IPS-NIHi11 (cell line): ENCODE measurements at places on chromosomes 2 and 18.
A peak's percentile ranks its signal among the peaks of the same experiment; 100 is the strongest.

- DNase-seq: no peak
These were observed 21.2 kb upstream of the PMAIP1 start for GRCh38 chr18:59878644-59879043.

GRCh38 chr2:64846177-64846576 lies 143.0 kb upstream of the SLC1A4 start:
- DNase-seq: no peak

GRCh38 chr18:58893388-58894099 lies 28.9 kb downstream of the ZNF532 start:
- DNase-seq: no peak

DNA sequence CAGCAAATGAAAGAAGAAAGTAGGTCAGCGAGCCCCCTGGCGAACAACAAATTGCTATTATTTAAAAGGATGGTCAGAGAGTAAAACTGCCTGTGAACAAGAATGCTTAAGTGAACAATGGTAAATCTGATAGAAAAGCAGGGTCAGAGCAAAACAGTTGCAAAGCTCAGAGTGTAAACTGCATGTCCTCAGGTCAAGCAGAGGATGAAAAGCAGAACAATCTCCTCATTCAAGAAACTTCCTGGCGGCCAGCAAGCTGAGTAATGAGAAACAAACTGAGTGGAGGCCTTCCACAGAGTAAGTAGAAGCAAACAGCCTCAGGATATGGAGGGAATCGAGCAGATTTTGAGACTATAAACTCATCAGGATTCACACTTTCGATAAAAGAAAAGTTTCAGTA lies 117.9 kb downstream of the PPP1R1C start:
- no peak for DNase-seq

- DNase-seq: no peak
These were observed 310.4 kb downstream of the LRRTM1 start for GRCh38 chr2:79994161-79994560.

GRCh38 chr2:175552902-175553301 lies 371.4 kb upstream of the ATP5MC3 start:
- no peak for DNase-seq

GRCh38 chr18:79888016-79888415 lies 63.4 kb downstream of the SLC66A2 start:
- no peak for DNase-seq

DNA sequence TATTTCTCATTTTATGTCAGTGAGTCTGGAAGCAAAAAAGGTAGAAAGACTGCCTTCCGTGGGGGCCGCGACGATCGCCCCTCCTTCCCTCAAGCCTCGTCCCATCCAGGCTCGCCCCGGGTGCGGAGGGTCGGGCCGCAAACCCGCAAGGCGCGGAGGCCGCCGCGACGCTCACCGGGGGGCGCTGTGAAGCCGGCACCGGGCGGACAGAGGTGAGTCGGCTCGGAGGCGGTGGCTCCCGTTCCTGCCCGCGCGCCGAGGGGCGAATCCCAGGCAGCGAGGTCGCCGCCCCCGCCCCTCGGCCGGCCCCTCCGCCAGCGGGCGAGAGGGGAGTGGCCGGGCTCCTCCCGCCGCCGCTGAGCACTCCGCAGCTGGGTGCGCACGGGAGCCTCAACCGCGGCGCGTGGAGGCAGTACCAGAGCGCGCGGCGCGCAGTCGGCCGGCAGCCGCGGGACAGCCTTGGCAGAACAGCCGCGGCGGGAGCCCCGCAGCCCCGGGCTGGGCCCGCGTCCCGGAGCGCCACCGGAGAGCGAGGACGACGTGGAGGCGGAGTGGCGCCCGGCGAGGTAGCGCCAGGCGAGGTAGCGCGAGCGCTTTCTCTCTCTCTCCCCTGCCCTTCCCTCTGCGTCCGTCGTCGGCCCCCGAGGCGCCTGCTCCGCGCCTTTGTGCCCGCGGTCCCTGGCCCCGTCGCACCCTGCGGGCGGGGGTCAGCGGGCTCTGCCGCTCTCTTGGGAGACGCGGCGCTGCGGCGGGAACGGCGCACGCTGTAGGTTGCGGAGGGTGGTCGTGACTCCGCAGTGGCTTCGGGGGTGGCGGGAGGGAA lies at the start of gene MYO1B:
Gene MYO1B (plus strand): TSS at position 359 of the 823 bp plus-strand sequence. CDS start 31,492 bp downstream, outside the sequence.
- DNase-seq: peak; percentile 90

DNA sequence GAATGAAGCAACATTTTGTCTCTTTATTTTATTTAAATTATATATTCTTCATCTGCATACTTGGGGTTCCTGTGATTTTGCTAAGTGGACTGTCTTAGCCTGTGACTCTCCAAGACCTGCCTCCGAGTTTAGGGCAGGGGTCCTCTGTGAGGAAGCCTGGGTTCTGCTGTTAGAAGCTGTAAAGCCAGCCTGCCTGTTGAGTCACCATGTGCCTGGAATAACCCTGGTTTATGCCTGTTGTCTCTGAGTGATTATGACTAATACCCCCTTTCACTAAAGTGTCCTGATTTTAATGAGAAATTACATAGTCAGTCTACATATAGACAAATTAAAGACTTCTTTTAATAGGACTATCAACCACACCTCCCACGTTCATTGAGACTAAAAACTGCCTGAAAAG lies 369.1 kb downstream of the ZNF521 start:
- no peak for DNase-seq

GRCh38 chr2:100877555-100877954 lies 57.6 kb downstream of the NPAS2 start:
- no peak for DNase-seq

- DNase-seq: peak; percentile 47
These were observed 502.2 kb downstream of the NRXN1 start for GRCh38 chr2:50529600-50530218.

DNA sequence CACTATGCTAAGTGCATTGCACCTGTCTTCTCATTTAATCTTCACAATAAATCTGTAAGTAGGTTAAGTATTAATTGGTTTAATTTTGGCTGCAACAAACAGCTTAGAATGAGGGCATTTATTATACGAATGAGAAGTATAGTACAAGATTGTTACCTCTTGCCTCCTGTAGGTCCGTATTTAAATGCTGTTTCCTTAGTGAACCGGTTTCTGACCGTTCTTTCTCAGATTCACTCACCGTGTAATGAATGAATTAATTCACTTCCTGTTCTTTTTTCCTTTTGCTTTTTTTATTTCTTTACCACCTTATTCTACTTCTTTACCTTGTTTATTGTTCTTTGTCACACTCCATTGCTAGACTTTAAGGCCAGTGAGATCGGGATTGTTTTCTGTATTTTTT lies 153.8 kb upstream of the RASGRP3 start:
- no peak for DNase-seq

DNA sequence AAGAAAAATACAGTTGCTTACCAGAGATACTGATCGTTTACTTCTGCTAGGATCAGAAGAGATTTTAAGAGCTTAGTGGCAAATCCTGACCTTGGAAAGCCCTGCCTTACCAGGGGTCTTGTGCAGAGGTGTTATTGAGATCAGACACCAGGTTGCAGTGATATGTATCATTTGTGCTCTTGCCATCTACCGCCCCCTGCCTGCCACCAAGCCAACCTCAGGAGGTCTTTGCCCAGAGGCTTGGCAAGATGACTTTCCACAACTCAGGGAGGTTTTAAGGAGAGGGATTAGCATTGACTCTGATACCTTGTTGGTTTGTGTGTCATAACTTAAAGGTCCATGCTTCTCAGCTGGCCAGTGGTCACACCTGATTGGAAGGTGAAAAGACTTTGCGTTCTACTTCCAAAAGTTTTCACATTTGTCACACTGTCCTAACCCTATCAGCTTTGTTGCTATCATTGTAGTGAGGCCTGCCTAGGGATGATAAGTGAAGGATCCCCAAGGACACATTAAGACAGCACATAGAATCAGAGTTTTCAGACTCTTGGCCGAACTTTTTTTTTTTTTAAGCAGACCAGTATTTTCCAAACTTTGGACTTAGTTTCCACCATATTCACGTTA lies 46.2 kb upstream of the MGAT5 start:
- peak; percentile 69 for DNase-seq

GRCh38 chr2:42923580-42924417 lies 131.4 kb upstream of the HAAO start:
- no peak for DNase-seq

- DNase-seq: no peak
These were observed 46.5 kb downstream of the ZAP70 start for GRCh38 chr2:97759727-97760407.

DNA sequence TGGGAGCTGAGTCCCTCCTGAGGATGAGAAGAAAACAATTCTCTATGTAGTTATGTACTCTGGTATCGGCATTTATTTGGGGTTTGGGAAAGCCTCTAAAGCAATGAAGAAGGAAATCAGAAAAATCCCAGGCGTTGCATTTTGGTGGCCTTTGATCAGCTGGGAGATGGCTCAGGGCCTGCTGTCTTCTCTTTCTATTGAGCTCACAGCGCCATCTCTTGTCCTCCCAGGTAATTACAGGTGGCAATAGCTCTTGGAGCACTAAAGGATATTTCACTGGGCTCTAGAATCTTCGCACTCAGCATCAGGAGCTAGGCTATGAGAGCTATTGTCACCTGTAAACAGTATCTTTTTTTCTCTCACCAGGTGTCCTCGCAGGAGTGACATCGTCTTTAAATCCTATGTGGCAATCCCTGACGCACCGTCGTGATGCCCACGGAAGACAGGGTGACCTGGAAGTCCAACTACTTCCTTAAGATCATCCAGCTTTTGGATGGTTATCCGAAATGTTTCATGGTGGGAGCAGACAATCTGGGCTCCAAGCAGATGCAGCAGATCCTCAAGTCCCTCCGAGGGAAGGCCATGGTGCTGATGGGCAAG lies 76.1 kb upstream of the PMAIP1 start:
- DNase-seq: peak; percentile 68

GRCh38 chr2:204005940-204006721 lies 69.6 kb downstream of the ICOS start:
- DNase-seq: no peak

GRCh38 chr2:74464406-74464805 lies 776 bp downstream of the MOGS start:
- no peak for DNase-seq

DNA sequence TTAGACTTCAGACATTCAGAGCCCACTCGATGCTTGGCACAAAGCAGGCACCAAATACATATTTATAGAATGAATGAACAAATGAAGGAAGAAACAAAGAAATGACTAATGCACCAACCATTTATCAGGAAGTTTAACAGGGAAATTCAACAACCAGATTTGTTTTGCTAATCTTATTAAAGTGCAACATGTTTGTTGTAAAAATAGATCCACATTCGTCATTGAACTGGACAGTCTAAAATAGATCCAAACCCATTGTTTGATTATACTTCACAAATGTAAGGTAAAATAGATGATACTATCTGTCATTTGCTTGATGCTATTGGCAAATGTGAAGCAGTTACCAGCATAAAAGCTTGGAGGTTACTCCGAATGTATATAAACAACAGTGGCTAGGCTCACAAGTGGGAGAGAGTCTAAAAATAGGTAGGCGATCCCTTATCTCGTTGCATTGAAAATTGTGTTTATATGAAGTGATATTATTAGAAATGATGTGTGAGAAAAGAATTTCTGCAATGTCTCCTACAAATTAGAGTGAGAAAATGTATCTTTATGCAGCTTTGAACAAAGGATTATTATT lies 246.2 kb downstream of the NEDD4L start:
- DNase-seq: no peak

DNA sequence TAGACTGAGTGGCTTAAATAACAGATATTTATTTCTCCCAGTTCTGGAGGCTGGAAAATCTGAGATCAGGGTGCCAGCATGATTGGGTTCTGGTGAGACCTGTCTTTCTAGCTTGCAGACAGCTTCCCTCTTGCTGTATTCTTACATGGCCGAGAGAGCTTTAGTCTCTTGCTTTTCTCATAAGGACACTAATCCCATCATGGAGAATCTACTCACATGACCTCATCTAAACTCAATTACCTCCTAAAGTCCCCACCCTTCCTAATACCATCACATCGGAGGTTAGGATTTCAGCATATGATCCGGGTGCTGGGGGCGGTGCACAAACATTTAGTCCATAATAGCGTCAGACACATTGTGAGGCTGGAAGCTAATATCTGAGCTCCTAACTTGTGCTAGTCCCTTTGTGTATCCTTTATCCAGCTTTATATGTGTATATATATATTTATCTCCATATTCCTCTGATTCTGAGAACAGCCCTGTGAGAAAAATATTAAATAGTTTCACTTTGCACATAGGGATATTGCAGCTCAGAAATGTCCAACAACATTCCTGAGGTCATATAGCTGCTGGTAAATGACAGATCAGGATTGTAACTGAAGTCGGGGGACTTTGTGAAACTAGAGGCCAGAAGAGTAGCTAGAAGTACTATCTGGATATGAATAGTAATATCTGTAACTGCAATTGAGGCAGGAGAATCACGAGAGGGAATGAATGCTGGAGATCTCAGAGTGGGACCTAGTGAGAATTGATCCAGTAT lies 28.9 kb downstream of the MARCHF4 start:
- DNase-seq: no peak

DNA sequence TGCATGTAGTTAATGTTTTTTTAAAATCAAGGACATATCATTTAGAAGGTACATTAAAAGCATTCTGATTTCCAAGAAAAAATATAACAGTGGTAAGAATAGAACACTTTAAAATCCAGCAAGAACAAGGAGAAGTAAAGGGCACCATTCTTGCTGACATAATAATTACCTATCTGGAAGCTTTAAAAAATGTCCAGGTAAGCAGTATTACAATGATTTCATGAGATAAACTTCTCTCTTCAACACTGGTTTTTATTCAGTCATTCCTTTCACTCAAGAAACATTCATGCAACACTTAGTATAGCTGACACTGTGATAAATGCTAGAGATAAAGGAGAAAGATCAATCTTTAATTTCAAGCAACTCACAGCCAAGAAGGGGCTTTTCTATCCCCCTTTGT lies 2.9 kb upstream of the KANSL1L start:
- DNase-seq: no peak

GRCh38 chr2:29580223-29580622 lies 341.2 kb downstream of the ALK start:
- no peak for DNase-seq

GRCh38 chr2:16127276-16127940 lies 187.1 kb downstream of the MYCN start:
- DNase-seq: no peak

GRCh38 chr18:54983041-54983686 lies 23.9 kb upstream of the CCDC68 start:
- peak; percentile 55 for DNase-seq

- no peak for DNase-seq
These were observed 80.9 kb downstream of the SLC25A12 start for GRCh38 chr2:171813126-171813525.

DNA sequence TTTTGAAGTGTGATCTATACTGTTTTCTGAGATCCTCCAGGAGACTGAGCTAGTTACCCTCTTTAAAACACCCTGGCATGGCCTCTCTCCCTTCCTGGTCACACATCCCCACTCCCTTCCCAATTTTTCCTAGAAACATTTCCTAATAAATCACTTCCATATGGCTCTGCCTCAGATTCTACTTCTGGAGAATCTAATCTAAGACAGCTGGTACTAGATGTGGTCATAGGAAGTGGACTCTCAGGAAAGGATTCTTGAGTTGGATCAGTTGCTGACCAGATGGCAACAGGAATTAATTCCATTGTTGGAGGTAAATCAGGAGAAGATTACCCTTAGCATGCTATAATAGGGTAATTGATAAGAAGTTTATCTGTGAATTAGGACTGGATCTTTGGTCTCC lies 310.5 kb downstream of the SATB2 start:
- no peak for DNase-seq

GRCh38 chr18:830315-830901 lies 18.4 kb upstream of the YES1 start:
- DNase-seq: peak; percentile 27

- DNase-seq: peak; percentile 62
These were observed 23.5 kb downstream of the EMX1 start for GRCh38 chr2:72940786-72941185.

- DNase-seq: peak; percentile 45
These were observed 316.2 kb downstream of the EPHA4 start for GRCh38 chr2:221255862-221256261.

GRCh38 chr18:2348003-2348402 lies 223.3 kb downstream of the METTL4 start:
- no peak for DNase-seq
